ENCODE measurements at places on chromosomes 7 and 10.
A peak's percentile ranks its signal among the peaks of the same experiment; 100 is the strongest.

- DNase-seq = no peak
These were observed 28.9 kb upstream of the SAMD9L start for GRCh38 chr7:93176992-93177580.

GRCh38 chr7:131642429-131642828 lies 86.0 kb upstream of the PODXL start:
- no peak for DNase-seq

- no peak for DNase-seq
These were observed 126.4 kb downstream of the CCDC3 start for GRCh38 chr10:12875100-12875499.

GRCh38 chr10:97673736-97674525 lies 13.1 kb downstream of the AVPI1 start:
- peak; percentile 59 for DNase-seq

- peak; percentile 45 for DNase-seq
These were observed 148.9 kb downstream of the PARD3 start for GRCh38 chr10:34666008-34666704.

DNA sequence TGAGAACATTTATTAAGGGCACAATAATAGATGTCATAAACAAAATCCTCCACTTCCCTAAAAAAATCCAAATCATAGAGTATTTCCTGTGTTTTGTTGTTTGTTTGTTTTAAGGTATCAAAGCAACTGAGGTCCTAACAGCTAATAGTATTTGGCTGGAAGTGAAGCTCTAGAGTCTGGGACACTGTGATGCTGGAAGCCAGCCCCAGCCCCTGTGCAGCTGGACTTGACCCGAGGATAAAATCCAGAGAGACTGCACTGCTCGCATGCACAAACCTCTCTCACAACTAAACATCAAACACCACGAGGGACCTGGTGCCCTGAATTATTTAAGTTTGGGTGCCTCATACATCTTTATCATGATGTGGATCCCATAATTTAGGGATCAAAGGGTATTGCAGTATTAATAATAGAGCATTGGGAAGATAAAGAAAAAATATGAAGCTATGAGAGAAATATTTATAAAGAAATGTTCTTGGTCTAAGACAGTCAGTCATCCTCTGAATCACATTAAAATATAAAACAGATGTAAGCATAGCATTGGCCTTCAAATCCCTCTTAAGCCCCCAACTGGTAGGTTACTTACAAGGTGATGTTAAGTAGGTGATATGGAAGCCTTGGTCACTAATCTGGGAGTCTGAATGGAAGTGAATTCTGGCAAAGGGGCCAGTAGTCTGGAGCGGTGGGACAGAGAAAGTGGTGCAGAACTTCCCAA lies 44.4 kb downstream of the CUBN start:
- DNase-seq = no peak

DNA sequence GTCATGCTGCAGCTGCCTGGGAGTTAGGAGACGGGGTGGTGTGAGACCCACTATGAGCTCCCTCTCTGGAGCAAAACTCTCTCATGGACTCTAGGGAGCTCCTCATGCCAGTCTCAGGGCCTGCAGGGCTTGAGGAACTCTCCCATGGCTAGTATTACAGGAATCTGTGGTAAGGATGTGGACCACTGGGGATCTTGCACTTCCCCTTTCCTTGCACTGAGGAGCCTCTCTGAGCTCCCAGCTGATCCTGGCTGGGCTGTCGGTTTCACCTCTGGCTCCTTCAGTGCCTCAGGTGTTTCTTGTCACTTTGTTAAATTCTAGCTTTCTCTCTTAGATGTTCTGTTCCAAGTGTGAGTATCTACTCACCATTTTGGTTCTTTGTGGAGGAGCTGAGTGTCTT lies 71.6 kb upstream of the IMMP2L start:
- no peak for DNase-seq

DNA sequence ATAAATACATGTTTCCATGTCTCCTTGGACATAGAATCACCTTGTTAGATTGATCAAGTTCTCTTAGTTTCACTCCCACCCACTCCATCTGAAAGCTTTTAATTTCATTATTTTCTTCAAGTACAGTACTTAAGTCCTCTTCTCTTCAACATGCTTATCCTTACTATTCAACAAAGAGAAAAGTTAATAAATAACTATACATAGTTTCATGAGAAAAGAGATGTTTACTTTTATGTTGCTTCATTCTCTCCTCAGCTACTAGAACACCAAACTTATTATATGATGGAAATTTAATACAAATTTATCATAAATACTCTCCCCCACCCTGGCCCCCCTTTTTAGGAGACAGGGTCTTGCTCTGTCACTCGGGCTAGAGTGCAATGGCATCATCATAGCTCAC lies 33.5 kb downstream of the ASZ1 start:
- DNase-seq = no peak

GRCh38 chr7:35647171-35647574 lies 47.8 kb downstream of the HERPUD2 start:
- no peak for DNase-seq

GRCh38 chr7:42733040-42733439 lies 178.8 kb downstream of the C7orf25 start:
- DNase-seq = no peak

GRCh38 chr7:48052748-48053147 lies 17.4 kb downstream of the C7orf57 start:
- no peak for DNase-seq

GRCh38 chr10:132520177-132520811 lies 17.3 kb upstream of the INPP5A start:
- no peak for DNase-seq

GRCh38 chr10:80104066-80104926 lies 25.8 kb downstream of the TMEM254 start:
- no peak for DNase-seq

- no peak for DNase-seq
These were observed 237.7 kb downstream of the FANK1 start for GRCh38 chr10:126133906-126134656.

DNA sequence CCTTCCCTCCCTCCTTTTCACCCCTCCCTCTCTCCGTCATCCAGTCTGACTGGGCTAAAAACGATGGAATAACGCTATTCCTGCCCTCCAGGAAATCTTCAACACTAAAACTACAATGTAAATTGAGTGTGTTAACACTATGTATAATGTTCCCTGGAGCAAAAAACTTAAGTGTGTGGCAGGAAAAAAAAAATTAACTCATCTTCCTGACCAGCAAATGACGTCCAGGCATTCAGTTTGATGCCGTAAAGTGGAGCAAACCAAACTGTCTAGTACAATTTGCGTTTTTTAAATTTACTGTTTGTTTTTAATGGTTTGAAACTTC lies 545 bp upstream of the MTPN start:
- no peak for DNase-seq

- DNase-seq = no peak
These were observed 14.4 kb upstream of the CUBN start for GRCh38 chr10:17144032-17144431.
